ENCODE measurements at places on chromosomes 11 and 22.
A peak's percentile ranks its signal among the peaks of the same experiment; 100 is the strongest.

GRCh38 chr11:121211626-121212025 lies 80.9 kb upstream of the SC5D start:
- DNase-seq = no peak

DNA sequence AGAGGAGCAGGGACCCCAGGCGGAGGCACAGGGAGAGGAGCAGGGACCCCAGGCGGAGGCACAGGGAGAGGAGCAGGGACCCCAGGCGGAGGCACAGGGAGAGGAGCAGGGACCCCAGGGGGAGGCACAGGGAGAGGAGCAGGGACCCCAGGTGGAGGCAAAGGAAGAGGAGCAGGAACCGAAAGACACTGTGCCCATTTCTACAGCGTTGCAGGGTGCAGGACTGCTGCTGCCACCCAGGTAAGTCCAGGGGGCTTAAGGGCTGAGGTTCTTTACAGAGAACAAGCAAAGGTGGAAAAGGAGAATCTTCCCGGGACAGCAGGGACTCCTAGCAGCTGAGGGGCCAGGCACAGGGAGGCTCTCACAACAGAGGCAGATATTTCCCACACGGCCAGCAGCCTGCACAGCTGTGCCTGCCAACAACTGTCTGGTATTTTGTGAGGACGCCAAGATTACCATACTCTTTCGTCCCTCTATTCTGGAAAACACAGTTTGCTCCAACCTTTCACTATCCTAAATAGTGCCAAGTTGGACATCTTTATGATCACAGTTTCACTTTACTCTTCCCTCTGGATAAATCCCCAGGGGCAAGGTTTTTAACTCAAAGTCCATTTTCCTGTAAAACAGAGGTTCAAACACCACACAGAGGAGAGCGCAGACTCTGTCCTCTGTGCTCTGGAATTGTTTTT lies 39.4 kb downstream of the SHANK2 start:
- no peak for DNase-seq

GRCh38 chr11:118443590-118444218 lies 7.4 kb downstream of the KMT2A start:
- no peak for DNase-seq

- DNase-seq = no peak
These were observed 68.5 kb downstream of the PIWIL3 start for GRCh38 chr22:24706054-24706453.

- no peak for DNase-seq
These were observed 59.0 kb downstream of the NCAPD3 start for GRCh38 chr11:134164490-134165370.

GRCh38 chr11:121367001-121367843 lies 74.7 kb downstream of the SC5D start:
- peak; percentile 49 for DNase-seq

DNA sequence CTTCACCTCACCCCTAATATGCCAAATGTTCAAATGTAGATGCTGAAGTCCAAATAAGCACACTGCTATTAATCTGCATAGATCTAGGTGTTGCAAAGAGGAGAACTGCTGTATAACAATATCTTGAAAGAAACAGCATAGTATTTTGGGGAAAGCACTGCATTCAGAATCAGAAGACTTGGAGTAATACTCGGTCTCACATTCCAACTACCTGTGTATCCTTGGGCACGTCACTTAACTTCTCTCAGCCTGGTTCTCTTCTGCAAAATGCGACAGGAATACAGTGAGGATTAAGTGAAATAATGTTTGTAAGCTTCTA lies 332 bp upstream of the HMGXB4 start:
- DNase-seq = no peak

GRCh38 chr11:7982582-7983119 lies 4.5 kb upstream of the EIF3F start:
- DNase-seq = no peak

GRCh38 chr22:37148742-37149665 lies 712 bp downstream of the IL2RB start:
- no peak for DNase-seq

- no peak for DNase-seq
These were observed 1343.7 kb downstream of the BRD1 start for GRCh38 chr22:48483764-48484528.

GRCh38 chr11:122422682-122423081 lies 232.8 kb upstream of the UBASH3B start:
- peak; percentile 12 for DNase-seq

- DNase-seq = no peak
These were observed 51.6 kb downstream of the SHANK2 start for GRCh38 chr11:71200761-71201160.

DNA sequence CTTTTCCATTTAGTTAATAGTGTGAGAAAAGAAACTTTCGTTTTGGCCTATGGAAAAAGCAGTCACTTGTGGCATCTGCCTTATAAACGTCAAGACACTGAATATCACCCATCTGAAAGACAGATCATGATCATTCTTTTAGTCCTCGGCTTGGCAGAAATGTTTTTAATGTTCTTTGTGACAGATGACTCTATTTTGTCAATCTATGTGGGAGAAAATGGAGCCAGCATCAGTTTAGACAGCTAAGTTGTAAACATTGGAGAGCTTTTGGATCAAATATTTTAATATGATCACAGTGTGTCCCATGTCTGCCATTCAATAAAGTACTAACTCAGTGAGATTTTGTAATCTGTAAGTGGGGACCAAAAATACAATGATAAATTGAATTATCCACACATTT lies 85.1 kb upstream of the LUZP2 start:
- no peak for DNase-seq

DNA sequence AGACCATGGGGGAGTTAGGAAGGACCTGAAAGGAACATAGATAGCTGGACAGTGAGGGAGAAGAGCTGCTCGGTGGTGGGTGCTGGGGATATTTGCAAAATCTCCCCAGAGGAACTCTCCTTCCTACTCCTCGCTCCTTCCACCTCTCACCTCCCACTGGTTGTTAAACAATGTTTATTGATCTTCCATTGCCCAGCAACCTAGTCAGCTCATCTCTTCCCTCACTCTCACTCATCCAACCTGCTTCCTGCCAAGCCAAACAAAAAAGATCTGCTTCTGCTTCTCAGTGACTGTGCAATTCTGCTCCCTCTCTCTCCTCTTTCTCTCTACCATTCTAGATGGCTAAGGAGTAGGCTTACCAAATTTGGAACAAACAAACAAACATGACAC lies 115.0 kb downstream of the SLC1A2 start:
- peak; percentile 56 for DNase-seq

GRCh38 chr11:23257088-23257487 lies 396.8 kb upstream of the CCDC179 start:
- DNase-seq = no peak

DNA sequence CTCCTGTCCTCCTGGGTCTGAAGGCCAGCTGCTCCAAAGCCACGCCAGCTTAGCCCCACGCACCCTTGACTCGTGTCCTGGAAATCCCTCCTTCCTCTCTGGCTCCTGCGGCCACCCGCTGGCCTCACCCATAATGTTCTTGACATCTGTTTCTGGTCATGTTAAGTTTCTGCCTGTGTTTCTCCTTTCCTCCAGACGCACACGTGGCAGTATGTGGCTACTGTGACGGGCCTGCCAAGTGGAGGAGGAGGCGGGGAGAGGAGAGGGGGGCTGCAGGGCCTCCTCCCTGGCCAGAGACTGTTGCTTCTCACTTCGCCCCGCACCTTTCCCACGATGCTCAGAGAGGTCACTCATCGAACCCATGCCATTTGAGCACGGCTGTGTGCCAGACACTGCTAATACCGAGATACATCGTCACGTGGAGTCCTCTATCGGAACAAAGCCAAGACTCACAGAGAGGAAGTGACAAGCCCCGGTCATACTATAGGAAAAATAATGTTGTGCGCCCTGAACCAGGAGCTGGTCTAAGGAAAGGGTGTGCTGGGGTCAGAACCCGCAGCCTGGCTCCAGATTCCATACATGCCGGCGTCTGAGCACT lies 11.5 kb downstream of the C1QTNF6 start:
- DNase-seq = no peak

DNA sequence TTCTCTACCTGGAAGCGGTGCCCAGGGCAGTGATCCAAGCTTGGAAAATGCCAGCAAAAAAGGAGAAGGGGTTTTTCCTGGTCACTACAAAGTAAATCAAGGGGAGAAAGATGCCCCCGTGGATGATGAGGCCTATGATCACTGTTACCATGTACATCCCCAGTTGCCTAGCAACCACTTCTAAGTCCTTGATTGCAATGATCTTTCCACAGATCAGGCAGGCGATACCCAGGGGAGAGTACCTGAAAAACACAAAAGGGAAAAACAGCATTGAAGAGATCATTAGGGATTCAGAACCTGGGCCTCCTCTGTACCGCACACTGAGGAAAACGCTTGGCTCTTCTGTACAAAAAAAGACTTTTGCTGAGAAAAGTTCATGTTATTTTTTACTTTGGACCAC lies 127.1 kb downstream of the SLC1A2 start:
- no peak for DNase-seq

- no peak for DNase-seq
These were observed 848.2 kb downstream of the BRD1 start for GRCh38 chr22:48979482-48979881.

GRCh38 chr22:29003552-29003951 lies 58.1 kb downstream of the C22orf31 start:
- no peak for DNase-seq

GRCh38 chr22:23149743-23150238 lies 4.5 kb downstream of the RAB36 start:
- no peak for DNase-seq

DNA sequence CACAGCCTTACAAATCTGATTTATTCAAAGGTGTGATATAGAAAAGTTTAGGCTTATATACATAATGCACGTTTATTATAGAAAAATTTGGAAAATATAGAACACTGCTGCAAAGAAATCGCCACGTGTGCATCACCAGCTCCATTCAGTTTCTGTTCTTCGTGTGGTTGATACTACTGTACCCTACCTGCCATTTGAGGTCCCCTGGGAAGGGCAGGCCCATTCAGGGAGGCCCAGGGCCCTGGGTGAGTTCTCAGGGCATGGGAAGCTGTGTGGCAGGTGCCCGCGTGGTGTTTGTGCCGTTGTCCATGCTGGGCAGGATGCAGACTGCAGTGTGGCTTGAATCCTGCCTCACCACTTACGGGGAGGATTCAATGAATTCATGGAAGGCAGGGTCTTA lies 60.8 kb downstream of the TBC1D22A start:
- no peak for DNase-seq

GRCh38 chr22:49566693-49567092 lies 261.0 kb downstream of the BRD1 start:
- DNase-seq = no peak

GRCh38 chr22:17807578-17808410 lies 33.5 kb upstream of the BID start:
- DNase-seq = no peak

DNA sequence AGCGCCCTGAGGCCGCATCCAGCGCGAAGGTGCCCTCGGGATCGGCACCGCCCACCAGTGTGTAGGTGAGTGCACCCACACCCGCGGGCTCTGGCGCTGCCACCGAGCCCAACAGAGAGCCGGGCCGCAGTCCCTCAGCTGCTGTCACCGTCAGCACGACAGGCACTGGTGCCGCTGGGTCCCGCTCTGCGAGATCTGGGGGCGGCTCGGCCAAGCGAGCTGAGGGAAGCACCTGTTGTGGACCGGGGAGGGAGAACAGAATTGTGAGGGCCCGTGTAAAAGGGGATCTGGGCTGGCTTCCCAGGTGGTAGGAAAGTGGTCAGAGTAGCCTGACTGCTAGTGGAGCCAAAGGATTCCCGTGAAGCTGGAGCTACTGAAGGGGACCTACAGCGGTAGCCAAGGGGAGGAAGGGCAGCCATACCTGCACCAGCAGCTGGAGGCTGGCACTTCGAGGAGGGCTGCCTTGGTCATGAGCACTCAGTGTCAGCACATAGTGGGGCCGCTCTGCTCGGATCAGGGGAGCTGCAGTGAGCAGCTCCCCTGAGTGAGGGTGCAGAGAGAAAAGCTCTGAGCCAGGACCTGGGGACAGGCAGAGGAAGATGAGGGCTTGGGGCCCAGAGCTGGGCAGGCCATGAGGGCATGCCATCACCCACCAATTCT lies 11.5 kb upstream of the TPP1 start:
- no peak for DNase-seq

GRCh38 chr22:39935612-39936011 lies 24.6 kb upstream of the TMA7B start:
- DNase-seq = no peak

GRCh38 chr11:42526426-42526825 lies 785.4 kb upstream of the API5 start:
- DNase-seq = no peak

- no peak for DNase-seq
These were observed 902 bp downstream of the MUS81 start for GRCh38 chr11:65861165-65861505.

DNA sequence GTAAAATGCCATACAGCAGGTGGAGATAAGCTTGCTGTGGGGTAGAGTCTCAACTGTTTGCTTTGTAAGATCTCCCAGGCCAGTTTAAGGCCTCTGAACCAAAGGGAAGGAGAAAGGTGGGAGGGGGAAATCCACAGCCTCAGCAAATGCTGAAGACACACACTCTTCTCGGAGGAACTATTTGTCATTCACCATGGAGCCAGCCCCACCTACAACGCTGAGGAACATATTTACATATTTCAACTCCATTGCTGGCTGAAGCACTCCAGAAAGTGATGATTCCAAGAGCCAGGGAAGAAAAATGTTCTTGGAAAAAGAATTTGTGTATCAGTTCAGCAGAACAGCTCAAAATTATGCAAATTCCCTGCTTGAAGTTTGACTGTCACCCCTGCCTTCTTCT lies 6.5 kb downstream of the TENM4 start:
- no peak for DNase-seq
